Activated T-cell treated with anti-CD3 and anti-CD28 coated beads for 4 hours (primary cell): ENCODE measurements at places on chromosomes 7 and 10.
A peak's percentile ranks its signal among the peaks of the same experiment; 100 is the strongest.

DNA sequence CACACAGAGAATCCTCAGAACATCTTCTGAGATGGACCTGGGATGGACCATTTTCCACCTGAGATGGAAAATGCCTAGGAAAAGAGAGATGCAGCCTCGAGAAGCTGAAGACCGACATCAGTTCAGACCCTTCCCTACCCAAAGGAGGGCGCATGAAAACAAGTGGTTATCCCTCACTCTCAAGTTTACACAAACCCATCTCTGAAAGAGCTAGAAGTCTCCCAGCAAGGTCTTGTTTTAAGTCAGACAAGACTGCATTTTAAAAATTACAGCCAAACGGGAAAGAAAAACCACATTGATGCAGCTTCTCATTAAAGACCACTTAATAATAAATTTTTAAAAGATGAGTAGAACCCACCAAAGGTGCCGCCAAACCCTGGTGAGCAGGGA lies 1.3 kb downstream of the RAPGEF5 start:
- no peak for DNase-seq

DNA sequence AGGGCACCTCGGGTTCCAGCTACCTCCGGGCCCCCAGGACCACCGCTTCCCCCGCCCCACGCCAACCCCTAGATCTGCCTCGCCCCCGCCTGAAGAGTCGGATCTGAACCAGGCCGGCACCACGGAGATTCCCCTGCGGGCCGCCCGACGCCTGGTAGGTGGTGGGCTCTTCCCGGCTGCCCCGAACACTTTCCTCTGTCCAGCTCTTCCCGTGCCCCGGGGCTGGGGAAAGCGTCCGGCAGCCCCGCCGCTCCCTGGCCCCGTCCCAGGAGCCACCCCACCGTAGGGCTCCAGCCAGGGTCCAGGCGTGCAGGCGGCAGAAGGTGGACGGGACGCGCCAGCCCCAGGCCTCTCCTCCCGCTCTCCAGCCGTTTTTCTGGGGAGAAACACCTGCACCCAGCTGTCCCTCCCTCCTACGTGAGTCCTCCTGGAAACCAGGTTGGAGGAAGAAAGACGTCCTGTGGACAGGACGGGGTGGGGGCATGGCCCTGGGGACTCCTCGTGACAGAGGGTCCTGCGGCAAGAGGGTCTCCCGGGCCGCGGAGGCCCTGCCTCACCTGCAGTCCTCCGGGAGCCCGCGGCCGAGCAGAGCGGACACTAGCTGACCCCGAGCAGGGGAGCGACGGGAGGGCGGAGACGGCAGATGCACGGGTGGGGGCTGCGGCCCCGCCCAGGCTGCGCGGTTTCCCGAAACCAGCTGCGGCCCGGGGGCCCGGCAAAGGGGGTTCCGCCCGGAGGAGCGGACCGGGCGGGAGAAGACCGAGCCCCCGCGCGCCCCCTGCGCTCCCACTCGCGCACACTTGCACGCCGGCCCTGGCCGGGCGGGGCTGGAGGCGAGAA lies at the start of gene TMEM176B:
TMEM176B (minus strand) TSS at position 624 of the 840 bp plus-strand sequence. CDS start 3,795 bp downstream, outside the sequence.
- no peak for DNase-seq

GRCh38 chr10:31756101-31756728 lies 172.4 kb downstream of the ARHGAP12 start:
- no peak for DNase-seq

- no peak for DNase-seq
Measured at GRCh38 chr10:48291190-48291589, 15.3 kb upstream of the MAPK8 start.

- DNase-seq, result no peak
Measured at GRCh38 chr10:102627736-102628293, 16.5 kb upstream of the TRIM8 start.

GRCh38 chr10:99579971-99580370 lies 40.3 kb downstream of the SLC25A28 start:
- no peak for DNase-seq

- DNase-seq, result peak; percentile 64
Measured at GRCh38 chr10:45464958-45465567, 91.0 kb downstream of the ALOX5 start.

DNA sequence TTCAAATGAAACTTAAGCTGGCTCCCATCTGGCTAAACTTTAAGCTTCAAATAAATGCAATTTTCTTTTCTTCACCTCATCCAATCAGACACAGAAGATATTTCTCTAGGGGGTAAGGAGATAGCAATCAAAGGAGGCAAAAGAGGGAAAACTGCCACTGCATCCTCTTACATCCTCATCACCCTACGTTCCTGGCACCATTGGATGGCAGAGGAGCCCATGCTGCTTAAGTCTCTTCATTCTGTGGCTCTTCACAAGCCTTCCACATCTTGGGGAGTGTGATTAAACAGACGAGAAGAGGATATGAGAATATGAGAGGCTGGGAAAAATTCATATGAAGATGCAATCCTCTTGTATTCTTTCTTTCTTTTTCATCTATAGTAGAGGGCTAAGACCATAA lies 345.7 kb upstream of the AOAH start:
- no peak for DNase-seq

- no peak for DNase-seq
Measured at GRCh38 chr10:6204341-6205191, 1.8 kb downstream of the PFKFB3 start.

DNA sequence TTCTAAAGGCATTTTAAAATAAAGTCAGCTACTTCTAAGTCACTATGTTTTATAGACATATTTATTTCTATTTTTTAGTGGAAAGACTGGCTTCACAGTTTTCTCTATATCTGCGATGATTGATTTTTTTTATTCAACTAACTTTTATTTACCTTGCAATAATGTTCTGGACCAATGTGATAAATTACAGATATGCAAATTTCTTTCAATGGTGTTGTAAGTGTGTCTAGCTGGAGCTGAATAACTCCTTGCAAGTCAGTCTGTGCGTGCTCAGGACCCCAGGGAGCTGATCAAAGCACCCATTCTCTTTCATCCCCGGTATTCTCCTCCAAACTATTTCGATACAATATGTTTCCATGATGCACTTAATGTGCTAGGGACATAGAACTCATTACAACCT lies 9.7 kb downstream of the PTF1A start:
- DNase-seq, result no peak

GRCh38 chr10:32190890-32191491 lies 134.8 kb upstream of the KIF5B start:
- no peak for DNase-seq

GRCh38 chr10:77864151-77864851 lies 62.3 kb downstream of the DLG5 start:
- no peak for DNase-seq

DNA sequence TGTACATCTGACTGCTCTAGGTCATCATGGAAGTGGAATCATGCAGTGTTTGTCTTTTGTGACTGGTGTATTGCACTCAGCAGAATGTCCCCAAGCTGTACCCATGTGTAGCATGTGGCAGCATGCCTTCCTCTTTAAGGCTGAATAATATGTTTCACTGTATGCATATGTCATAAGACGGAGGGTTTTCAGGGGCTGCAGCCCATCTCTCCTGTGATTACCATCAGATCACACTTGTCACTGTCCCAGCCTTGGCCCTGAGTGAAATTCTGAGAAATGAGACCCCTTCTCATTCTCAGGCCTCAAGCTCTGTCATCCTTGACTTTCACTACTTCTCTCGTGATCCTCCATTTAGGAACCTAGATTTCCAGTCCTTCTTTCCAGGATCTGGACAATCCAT lies 50.0 kb downstream of the CPXM2 start:
- no peak for DNase-seq

GRCh38 chr10:23643111-23643780 lies 204.4 kb downstream of the OTUD1 start:
- no peak for DNase-seq

GRCh38 chr7:37346761-37347160 lies 101.9 kb downstream of the ELMO1 start:
- no peak for DNase-seq

DNA sequence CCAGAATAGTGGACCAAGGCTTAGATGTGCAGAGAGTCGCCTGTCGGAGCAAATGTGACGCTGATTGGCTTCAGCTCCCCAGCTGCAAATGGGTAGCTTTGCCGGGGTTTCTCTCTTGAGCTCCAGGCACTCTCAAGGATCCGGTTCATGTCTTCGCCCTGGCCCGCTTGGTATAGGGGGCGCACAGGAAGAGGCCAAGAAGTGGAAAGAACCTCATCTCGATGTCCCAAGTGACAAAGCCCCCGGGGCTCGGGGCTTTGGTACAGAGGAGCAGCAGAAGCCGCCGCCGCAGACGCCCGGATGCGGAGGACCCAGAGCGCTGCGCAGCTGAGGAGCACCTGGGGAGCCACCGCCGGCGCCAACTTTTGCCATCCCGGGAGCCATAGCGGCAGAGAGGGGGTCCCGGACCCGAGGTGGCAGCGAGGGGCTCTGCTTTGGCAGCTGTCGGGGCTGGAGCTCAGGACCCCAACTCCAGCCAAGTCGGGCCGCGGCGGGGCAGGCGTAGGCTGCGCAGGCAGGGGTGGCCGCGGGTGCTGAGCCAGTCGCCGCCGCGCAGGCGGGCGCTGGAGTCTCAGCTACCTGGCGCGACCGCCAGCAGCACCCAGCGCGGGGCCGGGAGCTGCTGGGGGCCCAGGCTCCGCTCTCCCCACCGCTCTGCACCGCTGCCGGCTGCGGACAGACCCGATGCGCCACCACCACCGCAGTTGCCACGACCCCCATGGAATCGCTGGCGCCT lies 466.6 kb downstream of the XPNPEP1 start:
- no peak for DNase-seq

DNA sequence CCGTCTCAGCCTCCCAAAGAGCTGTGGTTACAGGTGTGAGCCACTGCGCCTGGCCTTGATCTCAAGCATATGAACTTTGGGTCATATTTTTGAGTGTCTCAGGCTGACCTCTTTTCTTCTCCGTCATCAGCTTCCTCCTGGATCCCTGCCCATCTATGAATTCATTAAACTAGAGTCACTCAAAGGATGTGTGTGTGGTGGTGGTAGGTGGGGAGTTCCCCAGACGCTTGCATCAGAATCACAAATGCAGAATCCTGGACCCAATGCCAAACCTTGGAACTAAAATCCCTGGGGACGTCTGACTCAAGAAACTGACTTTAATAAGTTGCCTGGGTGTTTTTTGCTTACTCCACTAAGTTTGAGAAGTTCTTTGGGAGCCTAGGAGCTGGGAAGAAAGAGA lies 6.7 kb upstream of the CREB5 start:
- DNase-seq, result no peak

DNA sequence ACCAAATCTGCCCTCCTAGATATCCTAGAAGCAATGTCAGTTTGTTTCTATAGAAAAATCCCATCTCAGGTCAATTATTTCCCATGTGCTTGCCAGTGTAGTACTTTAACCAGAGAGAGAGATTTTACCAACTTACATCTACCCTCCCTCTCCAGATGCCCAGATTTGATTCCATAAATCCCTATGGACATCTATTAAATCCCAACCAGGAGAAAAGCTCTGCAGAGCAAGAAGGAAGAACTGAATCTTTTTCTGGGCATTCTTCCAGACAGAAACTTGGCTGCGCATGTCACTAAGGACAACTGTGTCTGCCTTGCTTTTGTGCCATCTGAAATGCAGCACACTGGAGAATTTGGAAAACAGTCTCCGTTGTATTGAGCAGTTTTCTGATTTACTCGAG lies 597.6 kb downstream of the SORCS1 start:
- DNase-seq, result no peak

GRCh38 chr10:77530011-77530410 lies 107.6 kb downstream of the KCNMA1 start:
- no peak for DNase-seq

GRCh38 chr10:132574783-132575319 lies 37.3 kb downstream of the INPP5A start:
- no peak for DNase-seq

DNA sequence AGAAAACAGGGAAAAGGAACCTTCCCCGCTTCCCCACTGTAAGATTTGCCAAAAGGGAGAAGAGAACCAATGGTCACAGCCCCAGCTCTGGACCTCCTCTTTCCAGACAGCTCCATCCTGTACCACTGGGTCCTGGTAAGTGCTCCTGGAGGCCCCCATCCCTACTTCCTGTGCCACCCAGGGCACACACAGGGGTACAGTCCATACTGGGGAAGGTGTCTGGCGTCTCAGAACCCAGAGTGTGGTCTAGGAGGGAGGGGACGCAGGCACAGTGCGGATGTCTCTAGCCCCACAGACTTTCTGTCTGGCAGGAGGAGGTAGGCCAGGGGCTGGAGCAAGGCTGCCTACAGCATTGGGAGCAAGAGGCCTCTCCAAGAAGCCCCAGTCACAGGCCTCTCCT lies 213.3 kb upstream of the IGFBP3 start:
- no peak for DNase-seq

DNA sequence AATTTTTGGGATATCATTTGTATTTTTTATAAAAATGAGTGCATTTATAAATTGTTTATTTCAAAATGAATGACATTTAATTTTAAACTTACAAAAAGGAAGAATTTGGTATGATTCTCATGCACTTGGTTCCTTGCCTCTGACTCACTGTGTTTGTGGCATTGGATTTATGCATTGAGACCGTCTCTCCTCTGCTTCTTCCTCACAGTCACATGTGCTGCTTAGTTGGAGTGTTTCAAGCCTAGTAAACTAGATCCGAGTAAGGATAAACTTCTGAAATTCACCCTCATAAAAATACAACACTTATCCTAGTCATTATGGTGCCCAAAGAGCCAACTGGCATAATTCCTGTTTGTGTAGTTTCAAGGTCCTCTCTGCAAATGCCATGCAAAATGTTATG lies 19.1 kb upstream of the FZD8 start:
- no peak for DNase-seq

DNA sequence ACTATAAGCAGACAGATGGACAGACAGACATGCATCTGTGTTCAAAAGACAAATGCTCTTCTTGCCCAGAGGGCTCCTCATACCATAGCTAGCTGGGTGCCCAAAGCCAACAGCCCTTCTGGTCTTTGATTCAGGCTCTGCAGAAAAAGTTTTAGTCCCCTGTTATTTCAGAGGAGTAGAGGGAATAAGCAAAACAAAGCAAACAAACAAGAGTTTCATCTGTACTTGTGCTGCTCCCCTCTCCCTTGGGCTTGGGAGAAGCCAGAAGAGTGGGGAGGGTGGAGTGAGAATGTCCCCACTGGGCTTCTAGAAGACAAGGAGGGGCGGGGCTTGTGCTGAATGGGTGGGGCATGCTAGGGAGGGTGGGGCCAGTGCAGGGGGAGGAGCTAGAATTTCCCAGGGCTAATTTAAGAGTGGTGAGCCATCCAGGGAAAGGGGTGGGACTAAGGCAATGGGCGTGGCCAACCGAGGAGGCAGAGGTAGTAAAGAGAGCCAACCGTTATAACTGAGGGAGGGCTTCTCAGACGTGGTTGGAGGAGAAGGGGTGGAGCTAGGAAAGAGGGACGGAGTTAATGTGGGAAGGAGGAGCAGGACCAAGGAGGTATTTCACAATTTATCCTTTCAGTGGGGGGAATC lies 101.2 kb upstream of the MGMT start:
- DNase-seq, result no peak

GRCh38 chr7:70347463-70348254 lies 749.4 kb downstream of the AUTS2 start:
- DNase-seq, result no peak

GRCh38 chr7:129270077-129270476 lies 45.2 kb downstream of the AHCYL2 start:
- no peak for DNase-seq

- no peak for DNase-seq
Measured at GRCh38 chr10:131500181-131500580, 188.7 kb upstream of the TCERG1L start.
